ENCODE measurements at places on chromosomes 13 and 19.

GRCh38 chr13:99228737-99229691 lies 28.4 kb downstream of the UBAC2 start:
- DNase-seq = no peak

DNA sequence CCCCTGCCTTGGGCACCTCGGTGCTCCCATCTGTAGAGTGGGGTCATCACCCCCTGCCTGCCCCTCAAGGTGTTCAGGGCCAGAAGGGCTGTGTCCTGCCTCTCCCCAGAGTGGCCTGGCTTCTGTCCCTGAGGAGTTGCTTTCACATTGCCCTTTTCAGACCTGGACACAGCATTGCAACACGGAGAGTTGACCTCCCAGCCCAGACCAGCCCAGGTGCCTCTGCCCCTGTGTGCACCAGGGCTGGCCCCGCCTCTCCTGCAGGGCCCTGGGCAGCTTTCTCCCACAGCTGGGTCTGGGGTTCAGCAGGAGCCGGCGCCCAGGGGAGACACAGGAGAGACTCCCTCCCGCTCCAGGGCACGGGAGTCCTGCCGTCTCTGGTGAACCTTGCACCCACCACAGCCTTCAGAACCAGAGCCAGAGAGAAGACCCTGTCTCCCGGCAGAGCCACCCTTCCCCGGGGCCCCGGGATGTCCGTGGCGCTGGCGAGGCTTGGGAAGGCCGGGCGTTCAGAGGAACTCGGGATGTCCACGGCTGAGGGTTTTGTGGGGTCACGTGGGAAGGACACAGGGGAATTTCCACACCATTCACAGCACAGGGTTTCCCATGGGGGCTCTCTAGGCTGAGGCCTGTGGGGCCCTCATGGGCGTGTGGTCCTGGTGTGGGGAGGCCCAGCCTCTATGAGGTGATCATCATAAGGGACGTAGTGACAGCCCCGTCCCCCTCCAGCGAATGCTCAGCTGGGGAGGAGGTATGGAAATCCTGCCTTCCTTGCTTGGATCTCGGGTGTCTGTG lies 23.2 kb downstream of the C13orf46 start:
- no peak for DNase-seq

- DNase-seq = peak; percentile 67
These were observed 26.3 kb downstream of the ZNF844 start for GRCh38 chr19:12090807-12091206.

- no peak for DNase-seq
These were observed 52.1 kb downstream of the SIAH3 start for GRCh38 chr13:45799451-45799850.

DNA sequence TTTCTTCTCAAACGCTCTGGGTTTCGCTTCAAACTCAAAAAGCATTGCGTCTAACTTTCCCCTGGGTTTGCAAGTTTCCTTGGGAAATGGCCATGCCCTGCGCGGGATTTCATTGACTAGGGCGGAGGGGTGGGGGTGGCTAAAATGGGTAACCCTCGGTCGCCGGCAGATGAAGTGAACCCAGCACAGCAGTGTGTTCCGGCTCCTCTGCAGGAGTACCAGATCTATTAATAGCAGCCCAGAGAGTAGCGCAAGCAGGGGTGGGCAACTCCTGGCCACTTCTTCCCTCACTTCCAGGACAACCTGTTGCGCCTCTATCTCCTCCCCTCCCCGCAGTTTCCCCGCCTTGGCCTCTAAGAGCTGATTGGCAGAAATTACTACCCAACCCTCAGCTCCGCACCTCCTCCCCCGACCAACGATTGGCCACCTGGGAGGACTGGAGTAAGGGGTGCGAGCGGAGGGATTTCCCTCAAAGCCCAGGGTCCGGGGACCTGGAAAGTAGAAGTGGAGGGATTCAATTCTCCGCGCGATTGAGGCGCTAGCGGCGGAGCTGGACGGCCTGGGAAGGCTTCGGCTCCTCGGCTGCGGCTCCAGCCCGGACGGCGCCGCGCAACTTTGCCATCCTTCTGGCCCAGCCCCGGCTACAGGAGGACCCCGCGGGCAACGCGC lies at the start of gene FREM2:
TSS of gene FREM2 (plus strand) at position 501 of the 669 bp plus-strand sequence. CDS start 268 bp downstream, outside the sequence.
- peak; percentile 39 for DNase-seq

GRCh38 chr19:45451131-45451849 lies 16.5 kb upstream of the FOSB start:
- no peak for DNase-seq

Measured in pons (tissue), 1 donor.